ENCODE measurements at places on chromosomes 2 and 18.

DNA sequence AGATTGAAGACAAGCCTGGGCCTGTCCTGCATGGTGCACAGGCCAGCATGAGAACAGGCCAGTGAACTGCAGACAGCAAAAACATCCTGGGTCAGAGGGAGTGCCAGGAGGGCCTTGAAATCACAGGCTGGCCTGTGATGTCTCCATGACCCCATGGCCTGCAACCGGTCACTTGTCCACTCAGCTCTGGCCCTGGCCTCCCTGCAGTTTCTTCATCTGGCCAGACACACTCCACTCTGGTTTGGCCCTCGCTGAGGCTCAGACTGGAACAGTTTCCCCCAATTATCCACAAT lies 12.6 kb downstream of the CYRIA start:
- no peak for DNase-seq

DNA sequence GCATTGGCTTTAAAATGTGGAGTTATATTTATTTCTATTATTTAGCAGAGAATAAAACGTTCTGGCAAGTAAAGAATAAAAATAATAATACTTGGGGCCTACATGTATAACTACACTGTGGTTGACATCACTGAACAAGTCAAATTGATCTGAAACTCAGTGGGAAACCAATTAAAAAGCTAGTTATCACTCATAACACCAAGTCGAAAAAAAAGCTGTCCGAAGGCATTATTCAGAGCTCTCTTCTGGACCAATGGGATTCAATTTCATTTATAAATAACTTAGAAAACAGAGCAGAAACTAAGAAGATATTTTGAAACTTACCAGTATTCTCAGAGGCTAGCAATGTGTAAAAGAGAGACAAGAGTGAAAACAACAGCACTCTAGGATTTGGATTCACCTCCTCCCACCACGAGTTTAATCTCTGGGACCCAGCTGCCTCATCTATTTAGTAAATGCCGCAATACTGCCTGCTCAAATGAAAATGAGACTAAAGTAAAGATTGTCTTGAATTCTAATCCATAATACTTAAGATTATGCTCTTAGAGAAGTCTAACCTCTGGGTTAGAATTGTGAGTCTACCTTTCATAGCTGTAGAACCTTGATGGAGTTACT lies 128.4 kb downstream of the NBAS start:
- DNase-seq: no peak

GRCh38 chr2:134621939-134622705 lies 96.7 kb downstream of the TMEM163 start:
- DNase-seq: no peak

DNA sequence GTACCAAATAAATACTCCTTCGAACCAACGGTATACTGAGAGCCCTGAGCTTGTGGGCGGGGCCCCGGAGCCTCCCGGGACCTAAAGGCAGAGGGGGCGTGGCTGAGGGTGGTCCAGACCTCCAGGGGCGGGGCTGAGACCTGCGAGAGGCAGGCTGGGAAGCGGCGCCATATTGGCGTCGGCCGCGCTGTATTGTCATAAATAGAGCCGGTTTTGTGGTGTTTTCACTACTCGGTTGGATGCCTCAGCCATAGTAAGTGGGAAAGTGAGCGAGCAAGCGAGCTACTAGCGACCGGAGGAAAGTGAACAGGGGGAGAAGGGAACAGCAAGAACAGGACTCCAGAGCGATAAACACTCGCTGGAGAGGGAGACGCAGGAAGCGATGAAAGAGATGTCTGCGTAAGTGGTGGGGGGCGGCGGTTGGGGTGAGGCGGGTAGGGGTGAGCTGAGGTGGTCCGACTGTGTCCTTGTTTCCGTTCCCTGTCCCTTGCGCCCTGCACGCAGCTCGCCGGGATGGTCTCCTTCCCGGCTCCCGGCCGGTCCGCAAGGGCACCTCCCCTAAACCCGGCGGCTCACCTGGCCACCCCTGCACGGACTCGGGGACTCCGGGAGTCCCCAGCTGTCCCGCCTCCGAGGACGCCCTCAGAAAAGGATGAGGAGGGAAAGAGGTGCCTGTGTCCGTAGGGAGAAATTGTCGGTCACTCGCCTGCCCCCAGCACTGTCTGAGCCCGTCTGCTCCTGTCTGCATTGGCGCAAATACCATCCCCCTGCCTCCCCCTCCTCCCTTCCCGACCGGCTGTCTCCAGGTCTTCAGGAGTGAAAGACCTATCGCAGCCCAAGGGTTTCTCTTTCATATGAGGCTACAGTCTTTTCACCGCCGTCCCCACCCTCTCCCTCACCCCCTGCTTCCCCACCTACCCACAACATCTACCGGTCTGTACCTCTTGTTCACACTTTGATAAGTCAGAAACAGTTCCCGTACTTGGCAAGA lies at the start of gene PAPOLG:
TSS of gene PAPOLG (plus strand) at position 172 of the 991 bp plus-strand sequence. CDS start at position 383, 211 bp downstream.
- peak; percentile 72 for DNase-seq

GRCh38 chr2:11697103-11697871 lies 27.3 kb upstream of the NTSR2 start:
- DNase-seq: no peak

- DNase-seq: no peak
Observed at GRCh38 chr2:39660612-39661236, 5.0 kb upstream of the TMEM178A start.

- no peak for DNase-seq
Observed at GRCh38 chr2:16196687-16197503, 256.5 kb downstream of the MYCN start.

- DNase-seq: no peak
Observed at GRCh38 chr2:234091432-234091879, 41.0 kb downstream of the SPP2 start.

GRCh38 chr2:200961674-200962073 lies 1.8 kb downstream of the ORC2 start:
- no peak for DNase-seq

GRCh38 chr2:206982360-206982955 lies 43.1 kb downstream of the CPO start:
- DNase-seq: no peak

DNA sequence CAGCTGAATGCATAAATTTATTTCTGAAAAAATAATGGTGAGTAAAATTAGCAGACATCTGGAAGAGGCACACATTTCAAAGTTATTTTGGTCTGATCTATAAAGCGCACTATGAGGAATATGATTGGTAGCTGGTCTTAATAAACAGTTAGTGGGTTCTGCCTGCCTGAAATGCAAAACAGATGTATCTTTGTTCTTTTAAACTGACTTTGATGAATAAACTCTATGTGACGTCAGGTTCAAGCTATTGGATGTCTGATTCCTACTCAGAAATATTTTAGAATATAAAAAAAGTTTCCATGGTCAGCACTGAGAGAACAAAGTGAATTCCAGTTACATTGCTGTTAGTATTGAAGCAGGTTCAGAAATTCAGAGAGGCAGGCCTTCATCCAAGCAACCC lies 136.4 kb downstream of the TPGS2 start:
- DNase-seq: no peak

- DNase-seq: no peak
Observed at GRCh38 chr2:44582363-44583008, 220.7 kb downstream of the CAMKMT start.

- no peak for DNase-seq
Observed at GRCh38 chr2:143139835-143140393, 10.7 kb downstream of the ARHGAP15 start.

DNA sequence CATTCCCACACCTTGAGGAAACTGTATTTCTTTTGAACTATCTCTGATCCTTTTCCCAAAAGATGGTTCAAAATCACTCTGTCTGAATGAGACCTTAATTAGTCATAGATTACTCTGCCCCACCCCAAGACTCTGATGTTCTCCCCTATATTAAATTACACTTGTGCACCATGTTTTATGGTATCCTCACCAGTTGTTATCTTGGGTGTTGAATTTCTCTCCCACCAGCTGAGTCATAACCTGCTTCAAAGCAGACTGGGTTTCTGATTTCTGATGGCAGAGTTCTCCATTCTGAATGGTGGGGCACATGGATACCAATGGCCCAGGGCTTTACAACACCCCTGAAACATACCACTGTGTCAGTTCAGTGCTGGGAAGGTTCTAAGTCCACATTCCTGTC lies 15.0 kb downstream of the CDH20 start:
- DNase-seq: no peak

DNA sequence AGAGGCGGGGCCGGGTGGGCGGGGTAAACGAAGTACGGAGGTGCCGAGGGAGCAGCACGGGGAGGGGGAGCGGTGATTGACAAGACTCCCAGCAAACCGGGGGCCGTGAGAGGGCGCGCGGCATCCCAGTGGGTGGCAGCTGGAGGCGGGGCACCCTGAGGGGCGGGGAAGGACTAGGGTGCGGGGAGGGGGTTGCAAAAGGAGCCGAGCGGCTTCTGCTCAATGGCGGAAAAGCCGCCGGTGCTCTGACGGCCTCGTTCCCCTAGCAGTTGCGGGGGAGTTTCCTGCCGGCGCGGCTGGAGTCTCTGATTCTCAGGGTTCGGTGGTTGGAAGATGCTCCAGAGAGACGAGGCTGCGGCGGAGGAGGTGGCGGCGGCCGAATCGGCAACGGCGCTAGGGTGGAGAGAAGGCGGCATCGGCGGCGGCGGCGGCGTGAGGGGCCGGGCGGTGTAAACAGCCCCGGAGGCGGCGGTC lies at the start of gene PPM1B:
TSS of gene PPM1B (plus strand) at position 195 of the 474 bp plus-strand sequence. CDS start 32,325 bp downstream, outside the sequence.
- peak; percentile 100 for DNase-seq

DNA sequence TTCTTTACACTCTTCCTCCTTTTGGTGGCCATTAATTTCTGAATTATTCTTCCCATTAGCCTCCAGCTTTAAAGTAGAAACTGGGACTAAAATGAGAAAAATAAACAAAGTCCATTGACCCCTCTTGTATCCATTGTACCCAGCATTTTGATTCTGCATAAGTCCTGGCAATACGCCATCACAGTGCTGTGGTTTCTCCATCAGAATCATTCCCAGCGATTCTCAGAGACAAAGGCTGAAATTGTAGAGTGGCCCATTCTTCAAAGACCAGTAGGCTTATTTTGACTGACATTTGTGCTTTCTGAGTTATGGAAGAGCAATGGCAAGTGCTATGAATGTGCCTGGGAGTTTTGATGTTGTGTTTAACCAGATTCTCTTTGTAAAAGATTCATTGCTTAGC lies 199.3 kb upstream of the GALNT5 start:
- DNase-seq: no peak

GRCh38 chr2:192534072-192534471 lies 339.3 kb upstream of the TMEFF2 start:
- DNase-seq: no peak

DNA sequence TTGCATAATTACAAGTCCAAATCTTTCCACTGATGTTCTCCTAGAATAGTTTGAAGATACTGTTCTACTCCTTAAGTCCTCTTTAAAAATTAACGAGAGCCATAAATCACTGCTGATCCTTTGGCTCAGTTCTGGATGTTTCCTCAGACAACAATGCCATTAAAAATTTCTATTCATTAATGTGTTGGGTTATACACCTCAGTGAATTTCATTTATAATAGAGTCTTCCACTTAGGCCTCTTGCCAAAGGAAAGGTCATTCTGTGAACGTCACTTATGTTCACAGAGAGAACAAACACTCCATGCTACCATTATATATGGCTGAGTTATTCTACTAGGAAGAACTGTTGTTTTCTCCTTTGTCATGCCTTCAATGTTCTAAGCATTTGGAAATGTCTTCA lies 1472.3 kb upstream of the CELF4 start:
- no peak for DNase-seq

- DNase-seq: no peak
Observed at GRCh38 chr18:12571630-12572029, 86.3 kb downstream of the SPIRE1 start.

GRCh38 chr2:176280156-176280555 lies 10.9 kb downstream of the MTX2 start:
- no peak for DNase-seq

DNA sequence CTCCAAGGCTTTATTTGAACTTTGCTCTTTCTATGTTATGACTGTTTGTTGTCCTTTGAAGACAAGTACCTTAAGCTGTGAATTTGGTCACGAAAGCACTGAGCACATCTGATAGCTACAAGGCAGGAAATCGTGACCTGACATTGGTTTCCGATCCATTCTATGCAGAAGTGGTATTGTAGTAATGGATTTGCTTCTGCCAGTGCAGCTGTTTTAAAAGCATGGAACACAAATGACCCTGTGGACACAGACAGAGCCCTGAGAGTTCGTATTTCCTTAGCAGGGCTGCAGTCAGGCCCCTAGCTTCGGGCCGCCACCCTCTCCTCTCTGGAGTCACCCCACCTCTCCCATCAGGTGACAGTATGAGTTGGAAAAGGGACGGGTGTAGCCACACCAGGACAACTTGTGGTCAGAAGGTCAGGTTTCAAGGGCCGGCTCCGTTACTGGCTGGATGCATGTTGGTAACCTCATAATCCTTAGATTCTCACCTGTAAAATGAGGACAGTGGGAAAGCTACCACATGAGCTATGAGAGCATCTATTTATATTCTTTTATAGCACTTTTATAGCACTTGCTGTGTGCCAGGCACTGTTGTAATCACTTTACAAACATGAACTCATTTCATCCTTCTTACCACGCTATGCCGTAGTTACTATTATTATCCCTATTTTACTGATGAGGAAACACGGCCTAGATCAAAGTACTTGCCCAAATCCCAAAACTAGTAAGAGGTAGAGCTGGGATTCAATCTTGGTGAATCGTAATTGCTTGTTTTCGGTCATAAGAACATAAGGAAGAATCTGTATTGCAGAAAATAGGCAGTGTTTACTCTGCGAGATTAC lies 70.2 kb downstream of the SPATS2L start:
- no peak for DNase-seq

DNA sequence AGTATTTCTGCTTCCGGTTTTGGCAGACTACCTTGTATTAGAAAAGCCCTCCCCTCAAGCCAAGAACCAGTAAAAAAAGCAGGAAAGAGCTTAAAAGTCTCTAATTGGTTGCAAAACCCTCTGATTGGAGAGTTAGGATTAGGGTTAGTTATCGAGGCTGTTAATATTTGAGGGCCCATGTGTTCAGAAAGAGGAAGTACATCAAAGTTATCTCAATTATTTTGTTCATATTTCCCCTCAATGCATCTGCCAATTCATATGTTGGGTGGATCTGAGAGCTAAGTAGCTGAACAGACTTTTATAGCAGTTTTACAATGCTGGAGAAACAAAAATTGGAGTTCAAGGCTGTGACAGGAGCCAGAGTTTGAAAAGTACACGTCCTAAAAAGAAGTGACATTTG lies 43.1 kb upstream of the KLHL14 start:
- no peak for DNase-seq

DNA sequence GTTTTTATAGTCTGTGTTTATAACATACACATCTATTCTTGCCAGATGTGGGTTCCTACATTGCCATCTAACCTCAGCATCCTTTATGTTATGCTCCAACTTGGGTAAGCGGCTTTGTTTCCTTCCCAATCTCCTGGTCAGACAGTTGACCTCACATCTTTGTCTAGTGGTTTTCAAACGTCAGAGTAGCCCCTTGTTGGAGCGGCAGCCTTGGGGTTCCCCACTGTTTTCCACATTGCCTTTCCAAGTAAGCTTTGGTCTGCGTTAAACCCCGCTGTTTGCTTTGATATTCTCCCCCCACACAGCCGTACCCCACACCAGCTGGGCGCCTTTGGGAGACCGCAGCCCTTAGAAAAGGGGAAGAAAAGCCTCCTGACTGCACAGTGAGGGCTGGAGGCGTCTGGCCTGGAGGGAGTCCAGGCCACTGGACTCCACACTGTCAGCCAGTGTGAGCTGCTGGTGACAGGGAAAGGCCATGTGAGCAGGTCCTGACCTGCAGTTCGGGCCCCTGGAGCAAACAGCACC lies 83.3 kb downstream of the MALT1 start:
- no peak for DNase-seq

- no peak for DNase-seq
Observed at GRCh38 chr2:185433824-185434223, 304.8 kb upstream of the FSIP2 start.

GRCh38 chr18:45568017-45568416 lies 47.3 kb upstream of the SLC14A2 start:
- DNase-seq: no peak

All from esophagus squamous epithelium (tissue), 5 donors.